MM.1S (cell line): ENCODE measurements at places on chromosomes 13 and 19.
A peak's percentile ranks its signal among the peaks of the same experiment; 100 is the strongest.

- H3K4me3 ChIP-seq = no peak overlapping the region
- no peak for DNase-seq
- H3K27me3 ChIP-seq = no peaks in the 10 kb centered on the region
- H3K4me1 ChIP-seq = no peaks in the 10 kb centered on the region
- no peak overlapping the region for H3K27ac ChIP-seq
These were observed 12.4 kb upstream of the GRWD1 start for GRCh38 chr19:48433337-48433736.

DNA sequence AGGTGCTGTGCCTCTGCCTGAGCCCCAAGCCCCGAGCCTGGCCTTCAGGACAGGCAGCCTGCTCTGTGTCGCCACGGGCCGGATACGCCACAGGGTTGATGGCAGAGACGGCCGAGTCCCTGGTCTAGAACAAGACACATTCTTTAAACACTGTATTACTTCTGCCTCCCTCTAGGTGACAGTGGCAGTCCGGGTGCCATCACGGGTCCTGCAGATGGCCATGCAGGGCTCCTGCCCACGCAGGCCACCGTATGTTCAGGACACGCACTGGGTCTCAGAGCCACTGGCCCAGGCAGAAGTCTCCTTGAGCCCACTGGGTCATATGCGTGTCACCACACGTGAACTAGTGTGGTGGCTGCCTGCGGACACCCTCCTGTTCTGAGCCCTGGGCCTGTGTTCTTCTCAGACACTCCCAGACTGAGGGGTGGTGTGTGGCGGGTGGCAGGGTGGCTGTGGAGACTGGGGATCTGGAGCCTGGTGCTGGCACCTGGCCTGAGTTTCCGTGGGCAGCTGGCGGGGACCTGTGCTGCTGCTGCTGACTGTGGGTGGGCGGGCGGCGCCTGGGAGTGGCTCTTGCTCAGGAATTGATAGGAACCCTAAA is 4.4 kb downstream of the PLEKHJ1 start:
- peaks cover 6% of the 10 kb centered on the region; the same call in 1 of the 2 replicates for H3K36me3 ChIP-seq
- no peak overlapping the region for H3K4me3 ChIP-seq
- no peak for DNase-seq
- no peaks in the 10 kb centered on the region for H3K4me1 ChIP-seq
- H3K27ac ChIP-seq = no peak overlapping the region

- H3K4me1 ChIP-seq = no peaks in the 10 kb centered on the region
- no peak overlapping the region for H3K27ac ChIP-seq
- H3K27me3 ChIP-seq = no peaks in the 10 kb centered on the region
- no peaks in the 10 kb centered on the region for H3K36me3 ChIP-seq
These were observed 607.6 kb downstream of the FGF9 start for GRCh38 chr13:22278336-22278929.

- no peak for DNase-seq
- no peak overlapping the region for H3K4me3 ChIP-seq
These were observed 183.7 kb downstream of the NUFIP1 start for GRCh38 chr13:44805585-44805984.

DNA sequence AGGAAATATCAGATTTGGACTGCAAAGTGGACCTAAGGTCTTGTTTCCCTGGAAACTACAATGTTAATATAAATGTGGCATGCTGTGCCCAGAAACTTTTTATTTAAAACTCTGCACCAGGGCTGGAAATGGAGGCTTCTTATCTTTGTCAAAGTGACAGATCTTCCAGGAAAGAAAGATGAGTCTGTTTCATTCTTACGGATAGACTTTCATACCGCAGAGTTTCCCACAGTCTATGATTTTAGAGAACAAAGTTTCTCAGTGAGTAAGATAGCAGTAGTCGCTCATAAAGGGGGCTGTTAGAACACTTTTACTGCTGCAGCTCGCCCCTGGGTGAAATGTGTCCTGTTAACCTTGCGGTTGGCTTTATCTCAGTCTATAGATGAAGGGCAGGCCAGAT is 6.7 kb downstream of the CLEC11A start:
- no peaks in the 10 kb centered on the region for H3K4me1 ChIP-seq
- H3K27ac ChIP-seq = no peak overlapping the region
- no peak for DNase-seq
- peaks cover 63% of the 10 kb centered on the region for H3K27me3 ChIP-seq
- no peaks in the 10 kb centered on the region for H3K36me3 ChIP-seq
- no peak overlapping the region for H3K4me3 ChIP-seq

- H3K27me3 ChIP-seq = no peaks in the 10 kb centered on the region
- no peaks in the 10 kb centered on the region for H3K36me3 ChIP-seq
- H3K4me3 ChIP-seq = no peak overlapping the region
- no peak for DNase-seq
- H3K27ac ChIP-seq = no peak overlapping the region
These were observed 109.5 kb upstream of the FNDC3A start for GRCh38 chr13:48866249-48866648.

DNA sequence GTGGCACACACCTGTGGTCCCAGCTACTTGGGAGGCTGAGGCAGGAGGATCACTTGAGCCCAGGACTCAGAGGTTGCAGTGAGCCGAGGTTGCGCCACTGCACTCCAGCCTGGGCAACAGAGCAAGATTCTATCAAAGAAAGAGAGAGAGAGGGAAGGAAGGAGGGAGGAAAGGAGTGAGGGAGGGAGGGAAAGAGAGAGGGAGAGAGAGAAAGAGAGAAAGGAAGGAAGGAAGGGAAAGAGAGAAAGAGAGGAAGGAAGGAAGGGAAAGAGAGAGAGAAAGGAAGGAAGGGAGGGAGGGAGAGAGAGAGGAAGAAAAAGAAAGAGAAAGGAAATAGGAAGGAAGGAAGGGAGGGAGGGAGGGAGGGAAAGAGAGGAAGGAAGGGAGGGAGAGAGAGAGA is 12.4 kb downstream of the NRTN start:
- H3K4me1 ChIP-seq = no peaks in the 10 kb centered on the region
- H3K27ac ChIP-seq = no peak overlapping the region
- DNase-seq = no peak
- H3K27me3 ChIP-seq = peaks cover 34% of the 10 kb centered on the region
- H3K4me3 ChIP-seq = no peak overlapping the region

- H3K36me3 ChIP-seq = no peaks in the 10 kb centered on the region
- H3K4me1 ChIP-seq = no peaks in the 10 kb centered on the region
- no peak overlapping the region for H3K27ac ChIP-seq
- no peak for DNase-seq
- no peaks in the 10 kb centered on the region for H3K27me3 ChIP-seq
- H3K4me3 ChIP-seq = no peak overlapping the region
These were observed 112.6 kb downstream of the STARD13 start for GRCh38 chr13:33172911-33173310.

GRCh38 chr13:112247471-112248405 is 128.4 kb upstream of the SPACA7 start:
- no peaks in the 10 kb centered on the region for H3K36me3 ChIP-seq
- DNase-seq = no peak
- no peak overlapping the region for H3K4me3 ChIP-seq
- no peak overlapping the region for H3K27ac ChIP-seq

DNA sequence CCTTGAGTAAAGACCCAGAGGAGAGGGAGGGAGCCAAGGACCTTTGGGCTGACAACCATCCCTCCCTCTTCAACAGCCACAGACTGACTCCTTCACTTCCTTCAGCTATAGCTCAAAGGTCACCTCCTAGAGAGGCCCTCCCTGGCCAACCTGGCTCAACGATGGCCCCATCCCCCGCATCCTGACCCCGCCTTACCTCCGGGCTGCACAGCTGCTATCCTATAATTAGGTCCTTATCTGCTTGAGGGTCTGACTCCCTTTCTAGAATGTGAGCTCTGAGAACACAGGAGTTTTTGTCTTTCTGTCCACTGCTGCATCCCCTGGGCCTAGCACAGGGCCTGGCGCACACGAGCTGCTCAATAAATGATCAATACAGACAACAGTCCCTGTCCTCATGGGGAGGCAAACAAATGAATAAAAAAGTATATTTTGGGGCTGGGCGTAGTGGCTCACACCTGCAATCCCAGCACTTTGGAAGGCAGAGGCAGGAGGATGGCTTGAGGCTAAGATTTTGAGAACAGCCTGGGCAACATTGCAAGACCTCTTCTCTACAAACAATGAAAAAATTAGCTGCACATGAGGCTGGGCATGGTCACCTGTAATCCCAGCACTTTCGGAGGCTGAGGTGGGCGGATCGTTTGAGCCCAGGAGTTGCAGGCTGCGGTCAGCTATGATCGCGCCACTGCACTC is 6.6 kb upstream of the LGALS4 start:
- H3K36me3 ChIP-seq = no peaks in the 10 kb centered on the region
- H3K4me1 ChIP-seq = no peaks in the 10 kb centered on the region
- H3K27me3 ChIP-seq = no peaks in the 10 kb centered on the region
- DNase-seq = no peak

DNA sequence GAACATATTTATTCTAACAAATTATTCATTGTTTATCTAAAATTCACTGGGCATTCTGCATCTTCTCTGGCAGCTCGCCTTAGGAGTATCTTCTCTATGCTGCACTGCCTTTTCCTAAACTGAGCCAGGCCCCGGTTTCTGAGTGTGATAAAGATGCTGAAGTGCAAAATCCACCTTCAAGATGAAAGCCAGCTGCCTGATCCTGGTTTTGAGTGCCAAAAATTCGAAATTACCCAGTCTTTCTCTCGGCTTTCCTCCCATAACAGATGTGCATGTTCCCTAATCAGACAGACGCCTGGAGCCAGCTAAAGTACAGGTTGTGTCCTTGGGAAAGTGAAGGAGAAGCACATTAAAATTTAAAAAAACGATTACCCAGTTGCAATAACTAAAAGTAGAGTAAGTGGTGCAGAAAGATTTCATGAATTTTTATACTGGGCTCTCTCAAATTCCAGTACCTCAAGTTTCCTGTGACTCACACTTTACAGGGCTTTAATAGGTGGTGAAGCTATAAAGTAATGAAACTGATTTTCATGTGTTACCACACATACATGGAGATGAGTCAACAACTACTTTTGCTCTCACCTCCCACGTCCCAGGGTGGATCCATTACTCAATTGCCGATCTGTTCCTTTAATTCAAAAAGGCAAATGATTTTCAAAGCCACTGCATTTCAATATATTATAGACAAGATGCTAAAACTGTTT is 65.0 kb upstream of the GTF2F2 start:
- H3K27me3 ChIP-seq = no peaks in the 10 kb centered on the region
- DNase-seq = no peak
- H3K4me3 ChIP-seq = no peak overlapping the region

- no peaks in the 10 kb centered on the region for H3K36me3 ChIP-seq
- no peak overlapping the region for H3K4me3 ChIP-seq
- no peaks in the 10 kb centered on the region for H3K27me3 ChIP-seq
- DNase-seq = no peak
These were observed 280.2 kb upstream of the EDNRB start for GRCh38 chr13:78198821-78199220.

DNA sequence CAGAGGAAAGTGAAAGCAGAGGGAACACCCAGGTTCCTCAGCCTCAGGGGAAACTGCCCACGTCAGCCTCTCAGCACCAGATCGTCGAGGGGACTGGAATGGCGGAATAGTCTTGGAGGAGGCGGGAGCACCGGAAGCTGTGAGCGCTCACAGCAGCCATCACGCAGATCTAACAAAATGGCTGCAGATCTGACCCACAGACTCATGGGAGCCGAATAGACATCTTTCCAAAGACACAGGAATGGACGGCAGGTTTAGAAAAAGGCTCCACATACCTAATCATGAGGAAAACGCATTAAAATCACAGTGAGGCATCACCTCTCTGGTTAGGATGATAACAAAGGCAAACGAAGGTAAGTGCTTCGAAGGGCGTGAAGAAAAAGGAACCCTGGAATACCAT is 11.8 kb upstream of the LILRA2 start:
- peaks cover 96% of the 10 kb centered on the region for H3K27me3 ChIP-seq
- no peaks in the 10 kb centered on the region for H3K36me3 ChIP-seq
- no peaks in the 10 kb centered on the region for H3K4me1 ChIP-seq
- DNase-seq = no peak
- H3K4me3 ChIP-seq = peak overlapping the region; percentile 45

GRCh38 chr19:13937479-13938300 is 527 bp downstream of the PODNL1 start:
- H3K27ac ChIP-seq = no peak overlapping the region
- peaks cover 28% of the 10 kb centered on the region for H3K27me3 ChIP-seq
- no peak overlapping the region for H3K4me3 ChIP-seq
- no peak for DNase-seq

- H3K27ac ChIP-seq = no peak overlapping the region
- H3K27me3 ChIP-seq = no peaks in the 10 kb centered on the region
- H3K4me1 ChIP-seq = no peaks in the 10 kb centered on the region
- no peak overlapping the region for H3K4me3 ChIP-seq
These were observed 18.2 kb downstream of the CARS2 start for GRCh38 chr13:110687736-110688135.

DNA sequence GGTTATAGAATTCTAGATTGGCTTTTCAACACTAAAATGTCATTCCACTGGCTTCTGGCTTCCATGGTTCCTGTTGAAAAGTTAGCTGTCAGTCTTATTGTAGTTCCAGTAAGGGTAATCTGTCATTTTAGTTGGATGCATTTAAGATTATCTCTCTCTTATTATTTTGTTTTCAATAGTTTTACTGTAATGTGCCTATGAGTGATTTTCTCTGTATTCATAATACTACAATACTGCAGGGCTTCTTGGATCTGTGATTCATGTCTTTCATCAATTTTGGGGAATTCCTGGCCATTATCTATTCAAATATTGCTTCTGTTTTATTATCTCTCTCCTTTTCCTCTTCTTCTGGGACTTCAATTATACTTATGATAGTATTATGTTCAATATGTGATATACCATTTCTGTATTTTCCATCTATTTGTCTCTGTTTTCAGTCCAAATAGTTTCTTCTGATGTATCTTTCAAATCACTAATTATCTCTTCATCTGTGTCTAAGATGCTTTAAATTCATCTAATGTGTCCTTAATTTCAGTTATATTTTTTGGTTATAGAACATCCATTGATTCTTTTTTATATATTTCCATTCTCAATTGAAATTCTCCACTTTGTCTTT is 101.5 kb downstream of the KCTD15 start:
- H3K4me1 ChIP-seq = no peaks in the 10 kb centered on the region
- DNase-seq = no peak
- H3K27me3 ChIP-seq = peaks cover 63% of the 10 kb centered on the region
- no peaks in the 10 kb centered on the region for H3K36me3 ChIP-seq

GRCh38 chr13:30446126-30446500 is 19.6 kb downstream of the HMGB1 start:
- no peaks in the 10 kb centered on the region for H3K4me1 ChIP-seq
- no peaks in the 10 kb centered on the region for H3K27me3 ChIP-seq
- no peaks in the 10 kb centered on the region for H3K36me3 ChIP-seq
- no peak for DNase-seq
- H3K4me3 ChIP-seq = no peak overlapping the region
- H3K27ac ChIP-seq = no peak overlapping the region

DNA sequence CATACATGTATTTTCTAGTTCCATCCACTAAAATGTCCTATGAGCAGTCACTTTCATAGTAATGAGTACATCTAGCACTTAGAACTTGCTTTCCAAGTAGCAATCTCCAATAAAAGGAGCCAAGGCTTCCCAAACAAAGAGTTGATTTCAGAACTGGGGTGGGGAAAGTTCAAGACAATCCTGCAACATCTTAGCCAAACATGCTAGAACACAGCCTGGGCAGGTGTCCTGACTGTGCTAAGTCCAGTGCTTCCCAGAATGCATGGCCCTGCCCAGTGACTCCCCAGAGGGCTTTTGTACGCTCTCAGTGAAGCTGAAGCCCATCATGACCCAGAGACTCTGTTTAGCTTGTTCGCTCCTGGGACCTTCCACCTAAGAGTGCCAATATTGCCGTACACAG is 106.7 kb upstream of the UBAC2 start:
- H3K4me3 ChIP-seq = no peak overlapping the region
- no peaks in the 10 kb centered on the region for H3K36me3 ChIP-seq
- no peak overlapping the region for H3K27ac ChIP-seq
- H3K27me3 ChIP-seq = no peaks in the 10 kb centered on the region
- no peak for DNase-seq

GRCh38 chr19:58350871-58351557 is 2.3 kb downstream of the A1BG start:
- DNase-seq = no peak
- H3K27me3 ChIP-seq = no peaks in the 10 kb centered on the region
- no peak overlapping the region for H3K27ac ChIP-seq
- no peaks in the 10 kb centered on the region for H3K4me1 ChIP-seq
- no peaks in the 10 kb centered on the region for H3K36me3 ChIP-seq
